ENCODE measurements at places on chromosomes 11 and 22.

- DNase-seq = no peak
Measured at GRCh38 chr11:64765291-64765850, 5.6 kb upstream of the PYGM start.

DNA sequence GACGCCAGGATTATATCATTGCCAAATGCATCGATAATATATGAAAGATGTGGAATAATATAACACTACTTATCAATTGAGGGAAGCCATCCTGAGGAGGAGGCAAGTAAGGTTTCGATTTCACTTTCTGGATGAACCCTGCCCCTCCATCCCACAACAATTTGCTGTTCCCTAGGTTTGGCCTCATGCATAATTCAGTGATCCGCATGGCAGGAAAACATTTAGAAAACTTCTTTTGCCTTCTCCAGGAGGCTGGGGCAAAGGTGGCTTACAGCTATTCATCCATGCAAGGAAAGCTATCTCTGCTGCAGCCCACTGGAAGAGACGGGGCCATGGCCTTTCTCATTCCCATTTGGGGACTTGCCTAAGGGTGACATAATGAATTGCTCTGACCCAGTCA is 489.4 kb upstream of the CADM1 start:
- DNase-seq = no peak

- no peak for DNase-seq
Measured at GRCh38 chr22:37190262-37190780, 2.3 kb upstream of the C1QTNF6 start.

- no peak for DNase-seq
Measured at GRCh38 chr11:37504060-37504611, 906.1 kb upstream of the RAG2 start.

DNA sequence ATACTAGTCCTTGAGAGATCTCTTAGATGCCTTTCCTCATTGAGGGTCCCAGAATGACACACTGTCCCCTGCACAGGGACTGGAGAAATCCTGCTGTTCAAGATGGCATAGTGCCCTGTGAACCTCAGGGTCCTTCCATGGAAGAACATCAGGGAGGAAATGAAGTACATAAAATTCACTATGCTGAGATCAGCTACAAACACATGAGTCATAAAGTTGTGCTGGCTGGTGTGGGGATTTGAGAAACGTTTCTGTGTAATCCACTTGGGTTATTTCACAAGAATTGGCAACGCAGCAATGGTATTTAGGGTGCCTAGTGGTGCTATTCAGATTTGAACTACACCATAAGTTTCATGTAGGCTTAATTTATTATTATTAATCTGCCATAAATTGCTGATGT is 174.4 kb downstream of the MAML2 start:
- no peak for DNase-seq

DNA sequence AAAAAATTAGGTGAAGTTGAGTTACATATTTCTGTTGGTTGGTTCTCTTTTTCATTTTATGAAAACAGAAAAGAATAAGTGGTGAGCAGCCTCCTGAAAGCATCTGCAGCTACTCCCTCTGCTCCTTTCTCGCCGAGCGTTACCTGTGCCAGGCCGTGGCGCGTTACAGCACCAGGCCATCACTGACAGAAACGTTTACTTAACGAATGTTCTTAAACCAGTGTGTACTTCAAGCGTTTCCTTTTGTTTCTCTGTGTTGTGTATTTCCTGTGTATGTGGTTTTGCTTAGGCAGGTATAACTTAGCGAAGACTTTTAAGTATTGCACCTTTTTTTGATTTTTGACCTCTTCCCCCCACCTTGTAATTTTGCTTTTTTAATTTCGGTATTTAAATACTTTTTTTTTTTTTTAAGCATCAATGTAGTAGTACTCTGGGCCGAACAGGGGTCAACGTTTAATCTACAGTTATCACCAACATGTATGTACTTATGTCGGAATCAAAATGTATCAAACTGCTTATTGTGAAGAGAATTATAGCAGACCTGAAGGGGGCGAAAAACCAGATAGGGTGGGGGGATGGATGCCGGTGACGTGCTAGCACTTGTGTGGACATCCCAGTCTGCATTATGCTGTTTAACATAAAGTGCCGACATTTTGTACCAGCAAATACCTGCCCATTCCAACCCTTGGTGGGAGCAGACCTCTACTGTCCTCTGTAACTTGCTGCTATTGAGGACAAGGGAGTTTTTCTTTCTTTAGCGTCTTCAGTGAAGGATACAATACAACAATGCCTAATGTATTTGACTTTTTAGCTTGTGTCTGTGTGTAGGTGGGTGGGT is 21.6 kb upstream of the ADSL start:
- DNase-seq = no peak
